ENCODE measurements at places on chromosomes 13 and 19.

DNA sequence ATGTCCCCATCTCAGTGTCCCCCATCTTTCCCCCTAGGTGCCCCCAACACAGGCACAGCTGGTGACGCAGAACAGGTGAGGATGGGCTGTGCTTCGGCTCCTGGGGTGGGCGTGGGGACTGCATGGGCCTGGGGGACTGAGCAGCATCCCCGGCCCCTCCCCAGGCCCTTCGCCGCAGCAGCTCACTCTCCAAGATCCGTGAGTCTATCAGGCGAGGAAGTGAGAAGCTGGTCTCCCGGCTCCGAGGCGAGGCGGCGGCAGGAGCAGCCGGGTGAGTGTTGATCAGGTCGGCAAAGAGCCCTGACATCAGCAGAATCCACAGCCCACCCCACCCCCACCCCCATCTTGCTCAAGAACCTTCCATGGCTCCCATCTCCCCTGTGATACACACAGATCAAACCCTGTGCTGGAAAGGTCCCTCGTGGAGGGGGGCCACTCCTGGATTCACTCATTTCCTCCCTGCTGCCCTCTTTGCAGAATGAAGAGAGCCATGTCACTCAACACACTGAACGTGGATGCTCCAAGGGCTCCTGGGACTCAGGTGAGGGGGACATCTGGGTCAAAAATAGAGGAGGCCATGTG, 10.0 kb downstream of the KLC3 start:
- DNase-seq = no peak

- no peak for DNase-seq
Measured at GRCh38 chr13:100341327-100341726, 247.3 kb downstream of the GGACT start.

DNA sequence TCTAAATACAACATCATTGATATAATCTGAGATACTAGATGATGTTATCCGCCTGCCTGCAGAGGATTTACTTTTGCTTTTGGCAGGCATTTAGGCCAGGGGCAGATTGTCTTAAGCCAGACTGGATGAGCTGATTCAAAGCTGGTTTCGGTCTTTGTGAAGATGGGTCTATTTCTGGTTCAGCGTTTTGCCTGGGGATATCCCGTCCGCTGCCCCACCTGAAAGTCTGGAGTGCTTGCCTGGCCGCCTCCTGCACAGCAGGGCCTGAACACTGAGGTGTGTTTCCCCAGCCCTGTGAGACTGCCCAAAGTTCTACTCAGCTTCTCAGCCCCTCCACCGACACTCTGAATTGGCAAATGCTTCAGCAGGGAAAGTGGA, 149.7 kb downstream of the KATNAL1 start:
- no peak for DNase-seq

DNA sequence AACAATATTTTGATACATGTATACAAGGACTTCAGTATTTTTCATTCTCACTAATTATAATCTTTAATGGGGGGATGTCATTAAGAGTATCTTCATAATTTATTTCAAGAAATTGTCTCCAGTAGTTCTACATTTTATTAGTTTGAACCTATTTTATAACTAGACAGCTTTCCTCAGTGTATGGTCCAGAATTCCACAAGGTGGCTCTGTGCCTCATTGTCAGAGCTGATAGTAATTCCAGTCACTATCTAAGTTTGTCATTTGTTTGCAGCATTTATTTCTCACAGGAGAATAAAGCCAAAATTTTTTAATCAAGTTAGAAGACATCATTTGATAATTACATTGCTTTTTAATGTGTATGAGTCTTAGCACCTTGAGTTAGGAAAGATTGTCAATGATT, 1633.0 kb upstream of the PCDH20 start:
- DNase-seq = no peak

DNA sequence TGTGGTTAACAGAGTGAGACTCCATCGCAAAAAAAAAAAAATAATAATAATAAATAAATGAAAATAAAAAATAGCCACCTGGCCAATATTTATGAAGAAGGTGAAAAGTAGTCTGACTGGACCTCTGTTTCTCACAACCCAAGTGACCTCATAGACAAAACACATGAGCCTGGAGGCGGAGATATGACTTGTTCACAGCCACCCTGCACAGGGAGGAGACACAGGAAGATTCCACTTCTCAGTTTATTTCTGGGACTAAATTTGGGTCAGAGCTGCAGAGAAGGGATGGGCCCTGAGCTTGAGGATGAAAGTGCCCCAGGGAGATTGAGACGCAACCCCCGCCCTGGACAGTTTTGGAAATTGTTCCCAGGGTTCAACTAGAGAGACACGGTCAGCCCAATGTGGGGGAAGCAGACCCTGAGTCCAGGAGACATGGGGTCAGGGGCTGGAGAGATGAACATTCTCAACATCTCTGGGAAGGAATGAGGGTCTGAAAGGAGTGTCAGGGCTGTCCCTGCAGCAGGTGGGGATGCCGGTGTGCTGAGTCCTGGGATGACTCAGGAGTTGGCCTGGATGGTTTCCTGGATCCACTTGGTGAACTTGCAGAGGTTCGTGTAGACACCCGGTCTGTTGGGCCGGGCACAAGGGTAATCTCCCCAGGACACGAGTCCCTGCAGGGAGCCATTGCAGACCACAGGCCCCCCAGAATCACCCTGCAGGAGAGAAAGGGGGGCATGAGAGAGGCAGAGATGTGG, 9.6 kb downstream of the KLK5 start:
- no peak for DNase-seq

DNA sequence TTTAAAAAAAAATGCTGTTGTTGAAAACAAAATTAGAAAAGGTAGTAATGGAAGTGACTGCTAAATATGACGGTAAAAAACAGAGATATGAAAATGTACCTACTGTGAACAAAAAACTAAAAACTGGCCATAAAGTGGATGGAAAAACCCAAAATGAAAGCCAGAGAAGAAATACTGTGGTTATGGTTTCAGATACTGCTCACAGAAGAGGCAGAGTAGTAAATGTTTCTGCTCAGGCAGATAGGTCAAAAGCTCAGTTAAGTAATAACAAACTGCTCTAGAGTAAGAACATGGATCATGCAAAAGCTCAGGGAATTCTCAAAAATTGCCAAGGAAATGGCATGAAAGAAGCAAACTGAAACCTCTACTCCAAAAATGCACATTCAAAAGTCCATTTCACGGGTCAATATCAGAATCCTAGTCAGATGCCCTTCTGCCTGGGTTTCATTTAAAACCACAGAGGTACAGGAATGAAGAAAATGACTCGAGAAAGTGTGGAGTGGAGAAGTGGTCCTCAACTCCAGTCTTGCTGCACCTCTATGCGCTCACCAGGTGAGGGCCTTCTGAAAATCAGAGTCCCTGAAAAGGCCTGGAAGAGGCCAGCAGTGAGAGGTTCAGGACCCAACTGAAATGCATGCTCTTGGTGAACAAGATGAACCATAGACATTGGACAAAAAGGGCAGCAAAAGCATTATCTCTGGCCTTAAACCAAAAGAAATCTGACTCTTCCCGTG, 315.0 kb upstream of the SPRY2 start:
- no peak for DNase-seq

GRCh38 chr19:38917921-38918491, 6.0 kb upstream of the CCER2 start:
- no peak for DNase-seq

- DNase-seq = no peak
Measured at GRCh38 chr13:105778196-105778595, 757.3 kb downstream of the EFNB2 start.

DNA sequence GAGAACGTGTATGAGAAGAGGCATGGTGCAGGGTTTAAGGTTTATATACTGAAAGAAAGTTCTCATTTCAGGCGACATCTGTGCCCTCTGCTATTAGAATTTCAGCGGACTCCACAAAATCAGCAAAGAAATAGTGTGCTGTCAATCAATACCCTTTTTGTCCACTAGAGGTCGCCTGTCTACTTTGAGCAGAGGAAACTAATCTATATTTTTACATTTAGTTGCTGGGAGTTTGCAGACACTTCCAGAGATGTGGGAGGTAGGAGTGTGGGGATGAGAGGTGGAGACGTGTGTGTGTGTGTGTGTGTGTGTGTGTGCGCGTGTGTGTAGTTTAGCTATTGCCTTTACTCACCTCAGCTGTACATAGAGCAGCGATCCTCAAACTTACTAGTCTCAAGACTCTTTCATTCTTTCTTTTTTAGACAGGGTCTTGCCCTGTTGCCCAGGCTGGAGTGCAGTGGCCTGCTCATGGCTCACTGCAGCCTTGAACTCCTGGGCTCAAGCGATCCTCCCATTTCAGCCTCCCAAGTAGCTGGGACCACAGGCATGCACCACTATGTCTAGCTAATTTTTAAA, 9.7 kb downstream of the INAFM1 start:
- peak; percentile 48 for DNase-seq

GRCh38 chr13:66532845-66533244, 697.3 kb downstream of the PCDH9 start:
- DNase-seq = no peak

DNA sequence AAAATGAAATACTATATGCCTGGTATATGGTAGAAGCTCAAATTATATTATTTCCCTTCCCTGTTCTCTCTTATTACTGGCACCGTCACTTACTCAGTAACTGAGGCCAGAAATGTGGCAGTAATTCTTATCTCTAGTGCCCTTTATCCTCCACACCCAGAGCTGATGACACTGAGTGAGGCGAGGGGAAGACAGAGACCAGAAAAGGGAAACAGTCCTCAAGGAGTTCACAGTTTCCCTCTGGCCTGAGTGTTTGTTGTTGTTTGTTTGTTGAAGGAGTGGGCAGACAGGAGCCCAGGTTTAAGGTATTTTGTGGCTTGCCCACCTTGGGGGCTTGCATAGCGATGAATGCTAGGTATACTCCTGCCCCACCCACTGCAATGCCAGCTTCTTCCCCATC, 101.5 kb upstream of the FNDC3A start:
- DNase-seq = no peak

DNA sequence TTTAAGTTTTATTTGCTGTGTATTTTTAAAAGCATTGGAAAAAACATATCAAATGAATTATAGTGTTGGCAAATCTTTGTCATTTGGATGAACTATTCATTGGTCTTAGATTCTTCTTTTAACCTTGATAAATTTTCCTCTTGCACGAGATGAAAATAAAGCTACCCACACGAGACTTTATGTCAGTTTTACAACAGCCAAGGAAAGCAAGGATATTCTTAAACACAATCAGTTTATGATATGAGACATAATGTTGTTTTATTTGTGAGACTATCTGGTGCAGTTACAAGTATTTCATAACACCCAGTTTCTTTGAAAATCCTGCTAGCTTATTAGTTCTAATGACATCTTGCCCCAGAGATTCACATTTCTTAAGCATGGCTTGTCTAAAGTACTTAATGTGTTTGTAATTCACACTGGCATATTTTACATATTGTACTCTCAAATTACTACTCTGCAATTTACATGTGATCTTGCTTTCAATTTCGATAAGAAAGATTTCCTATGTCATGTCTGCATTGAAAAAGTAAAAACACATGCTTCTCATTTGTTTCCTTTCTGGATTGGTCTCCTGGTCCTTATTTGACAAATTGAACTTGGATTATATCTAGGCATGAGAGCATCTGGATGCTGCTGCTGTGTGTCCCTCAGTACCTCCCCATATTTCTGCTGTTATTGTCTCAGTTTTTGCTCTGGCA, 955.5 kb upstream of the PCDH9 start:
- no peak for DNase-seq

GRCh38 chr19:38265213-38265861, 964 bp downstream of the SPINT2 start:
- no peak for DNase-seq

GRCh38 chr13:51549593-51549992, 34.7 kb upstream of the WDFY2 start:
- DNase-seq = no peak

GRCh38 chr19:49157445-49158224, at the start of gene TRPM4:
Gene TRPM4, plus strand, starts transcription at chr19:49157792. Its CDS starts 75 bp downstream, at chr19:49157867.
- peak; percentile 94 for DNase-seq

GRCh38 chr13:113124211-113124970, 1.8 kb downstream of the F10 start:
- DNase-seq = no peak

GRCh38 chr19:47598407-47599349, 10.3 kb upstream of the BICRA start:
- peak; percentile 25 for DNase-seq

- DNase-seq = no peak
Measured at GRCh38 chr19:15293781-15294491, 38.4 kb downstream of the BRD4 start.

GRCh38 chr13:41939398-41939797, 21.5 kb downstream of the VWA8 start:
- DNase-seq = no peak

DNA sequence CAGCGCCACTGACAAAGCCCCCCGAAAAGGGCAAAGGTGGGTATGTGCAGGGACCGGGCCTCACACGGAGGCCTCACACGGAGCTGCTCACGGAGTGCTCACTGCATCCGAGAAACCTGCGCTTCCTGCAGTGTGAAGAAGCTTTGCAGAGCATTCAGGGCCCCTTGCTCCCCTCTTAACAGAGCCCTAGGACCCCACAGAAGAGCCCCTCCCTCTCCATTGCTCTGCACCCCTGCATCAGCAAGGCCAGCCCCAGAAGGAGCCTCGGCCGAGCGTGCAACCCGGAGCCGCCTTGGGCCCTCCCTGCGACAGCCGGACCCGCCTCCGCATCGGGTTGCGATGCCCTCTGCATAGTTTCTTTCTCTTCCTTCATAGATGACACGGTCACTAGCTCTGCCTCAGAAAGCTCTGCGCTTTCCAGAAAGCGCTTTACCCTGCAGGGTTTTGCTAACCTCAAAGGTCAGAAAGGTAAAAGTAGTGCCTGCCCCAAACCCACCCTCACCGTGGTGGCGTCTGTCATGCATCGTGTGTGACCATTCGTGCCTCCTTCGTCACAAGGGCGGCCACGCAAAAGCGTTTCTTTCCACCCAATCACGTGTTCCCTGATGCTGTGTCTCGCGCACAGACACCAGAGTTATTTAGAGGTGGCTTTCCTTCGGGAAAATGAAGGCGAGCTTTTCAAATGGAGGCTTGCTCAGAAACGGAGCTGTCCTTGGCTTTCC, 15.7 kb upstream of the F7 start:
- no peak for DNase-seq

GRCh38 chr19:43804432-43804831, 2.2 kb upstream of the LYPD5 start:
- DNase-seq = no peak

DNA sequence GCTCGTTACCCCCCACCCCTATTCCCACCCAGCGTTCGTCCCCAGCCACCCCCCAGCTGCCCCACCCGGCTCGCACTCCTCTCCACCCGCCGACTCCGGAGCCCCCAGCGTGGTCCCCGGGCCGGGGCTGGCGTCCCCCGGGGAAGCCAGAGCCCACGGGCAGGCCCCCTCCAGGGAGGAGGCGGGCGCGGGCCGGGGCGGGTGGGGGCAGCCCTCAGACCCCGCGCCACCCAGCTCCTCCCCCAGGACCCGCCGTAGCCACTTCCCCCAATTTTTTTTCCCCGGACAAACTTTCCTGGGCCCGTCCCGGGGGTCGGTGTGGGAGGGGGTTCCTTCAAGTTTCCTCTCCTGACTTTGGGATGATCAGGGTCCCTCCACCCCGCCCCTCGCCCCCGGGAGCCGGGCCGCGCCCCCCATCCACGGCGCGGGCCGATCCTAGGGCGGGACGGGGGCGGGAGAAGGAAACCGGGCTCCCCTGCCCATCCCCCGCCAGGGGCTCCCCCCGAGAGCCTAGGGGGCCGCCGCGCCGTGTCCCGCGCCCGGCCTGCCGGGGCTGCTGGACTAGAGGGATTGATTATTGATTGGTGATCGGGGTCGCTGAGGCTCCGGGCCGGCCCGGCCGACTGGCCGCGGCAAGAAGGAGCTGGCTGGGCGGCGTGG, 927 bp upstream of the TSHZ3 start:
- DNase-seq = no peak
